ENCODE measurements at places on chromosomes 11 and 22.
A peak's percentile ranks its signal among the peaks of the same experiment; 100 is the strongest.

GRCh38 chr22:24416611-24417010 lies 10.8 kb upstream of the ADORA2A start:
- no peak for DNase-seq

- DNase-seq: peak; percentile 43
Measured at GRCh38 chr11:1072116-1072820, 2.4 kb upstream of the MUC2 start.

DNA sequence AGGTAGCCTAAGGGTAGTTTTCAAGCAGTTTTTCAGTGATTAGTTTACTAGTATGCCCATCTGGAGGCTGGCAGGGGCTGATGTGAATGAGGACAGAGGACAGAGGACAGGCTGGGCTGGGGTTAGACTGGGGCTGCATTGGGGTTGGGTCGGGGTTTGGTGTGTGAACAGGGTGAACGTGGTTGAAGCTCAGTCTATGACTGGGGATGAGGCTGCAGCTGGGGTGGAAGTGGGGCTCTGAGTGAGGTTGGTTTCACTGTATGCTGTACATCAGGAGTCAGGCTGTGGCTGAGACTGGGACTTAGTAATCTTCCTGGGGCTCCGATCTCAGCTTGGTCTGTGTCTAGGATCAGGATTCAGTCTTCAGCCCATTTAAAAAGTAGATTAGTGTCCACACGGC lies 451 bp downstream of the OR51E1 start:
- DNase-seq: no peak

- no peak for DNase-seq
Measured at GRCh38 chr11:115357066-115357465, 147.1 kb downstream of the CADM1 start.
